T follicular helper cell (primary cell): ENCODE measurements at places on chromosomes 3 and 15.

DNA sequence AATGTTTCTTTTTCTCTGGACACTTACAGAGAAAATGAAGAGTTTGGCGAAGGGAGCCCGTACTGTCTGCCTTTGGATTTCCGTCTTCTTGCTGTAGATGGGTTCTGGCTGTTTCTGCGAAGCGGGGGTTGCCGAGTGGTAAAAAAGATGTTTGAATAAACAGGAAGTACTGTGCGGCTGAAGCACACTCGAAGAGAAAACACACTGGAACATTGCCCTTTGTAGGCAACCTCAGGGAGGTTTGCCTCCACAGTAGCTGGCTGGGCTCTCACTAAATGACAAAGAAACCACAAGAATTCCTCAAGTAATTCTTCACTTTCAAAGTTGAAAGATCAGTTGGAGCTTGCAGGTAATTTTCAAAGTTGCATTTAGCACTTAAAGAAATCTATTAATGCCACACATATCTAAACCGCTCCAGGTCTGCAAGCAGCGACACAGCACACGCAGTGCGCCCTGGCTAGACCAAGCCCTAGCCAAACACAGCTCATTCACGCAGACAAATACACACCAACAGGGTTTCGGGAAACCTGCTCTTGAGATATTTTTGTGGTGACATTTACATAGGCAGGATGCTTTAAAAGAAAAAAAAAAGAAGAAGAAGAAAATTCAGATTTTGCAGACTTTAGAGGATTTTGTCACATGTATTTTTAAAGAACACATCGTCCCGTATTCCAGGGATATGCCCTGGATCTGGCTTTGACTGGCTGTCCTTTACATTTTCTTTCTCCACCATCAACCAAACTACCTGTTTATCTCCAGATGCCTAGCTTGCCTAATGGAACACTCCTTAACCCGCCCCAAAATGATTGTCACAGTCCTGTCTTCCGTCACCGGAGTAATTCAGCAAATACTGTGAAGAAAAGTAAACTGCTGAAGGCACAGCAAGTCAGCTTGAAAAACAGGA lies 452.8 kb downstream of the FOXP1 start:
- peak; percentile 62 for DNase-seq

DNA sequence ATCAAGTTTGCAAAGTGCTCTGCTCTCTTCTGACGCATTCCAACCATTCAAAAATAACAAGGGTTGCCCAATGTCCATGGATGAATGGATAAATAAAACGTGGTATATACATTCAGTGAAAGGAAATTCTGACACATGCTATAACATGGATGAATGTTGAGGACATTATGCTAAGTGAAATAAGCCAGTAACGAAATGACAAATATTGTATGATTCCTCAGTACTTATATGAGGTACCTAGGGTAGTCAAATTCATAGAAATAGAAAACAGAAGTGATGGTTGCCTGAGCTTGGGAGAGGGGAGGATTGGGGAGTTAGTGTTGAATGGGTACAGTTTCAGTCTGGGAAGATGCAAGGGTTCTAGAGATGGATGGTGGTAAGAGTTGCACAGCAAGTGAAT lies 33.9 kb downstream of the SH3BP5 start:
- DNase-seq, result no peak

GRCh38 chr3:111954228-111954990 lies 24.4 kb upstream of the ABHD10 start:
- DNase-seq, result no peak

DNA sequence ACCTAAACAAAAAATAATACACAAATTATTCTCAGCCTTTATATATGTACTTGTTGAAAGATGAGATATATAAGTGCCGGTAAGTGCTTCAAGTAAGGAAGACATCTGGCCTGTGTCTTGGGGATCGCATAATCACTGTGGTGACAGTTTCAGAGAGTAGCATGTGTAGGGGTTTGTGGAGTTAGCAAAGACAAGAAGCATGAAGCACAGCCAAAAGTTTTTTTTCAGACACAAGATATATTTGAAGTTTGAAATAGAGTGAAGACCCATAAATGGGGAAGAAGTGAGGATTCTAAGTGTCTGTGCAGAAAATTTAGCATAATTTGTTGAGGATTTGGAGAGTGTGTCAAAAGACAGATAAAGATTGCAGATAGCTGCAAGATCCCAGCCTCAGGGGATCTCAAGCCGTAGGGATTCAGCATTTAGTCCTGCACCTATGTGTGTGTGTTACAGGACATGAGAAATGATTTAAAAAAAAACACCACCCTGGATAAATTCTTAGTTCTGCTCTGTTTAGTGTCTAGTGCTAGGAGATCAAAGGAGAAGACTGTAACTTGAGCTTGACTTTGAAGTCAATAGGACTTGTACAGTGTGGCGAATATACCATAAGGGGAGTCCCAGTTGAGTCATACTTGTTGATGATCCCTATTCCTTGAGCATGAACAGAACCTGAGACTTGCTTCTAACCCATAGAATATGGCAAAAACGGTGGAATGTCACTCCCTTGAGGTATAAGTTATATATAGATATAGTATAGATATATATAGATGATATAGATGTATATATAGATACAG lies 123.9 kb upstream of the GRM7 start:
- DNase-seq, result no peak

DNA sequence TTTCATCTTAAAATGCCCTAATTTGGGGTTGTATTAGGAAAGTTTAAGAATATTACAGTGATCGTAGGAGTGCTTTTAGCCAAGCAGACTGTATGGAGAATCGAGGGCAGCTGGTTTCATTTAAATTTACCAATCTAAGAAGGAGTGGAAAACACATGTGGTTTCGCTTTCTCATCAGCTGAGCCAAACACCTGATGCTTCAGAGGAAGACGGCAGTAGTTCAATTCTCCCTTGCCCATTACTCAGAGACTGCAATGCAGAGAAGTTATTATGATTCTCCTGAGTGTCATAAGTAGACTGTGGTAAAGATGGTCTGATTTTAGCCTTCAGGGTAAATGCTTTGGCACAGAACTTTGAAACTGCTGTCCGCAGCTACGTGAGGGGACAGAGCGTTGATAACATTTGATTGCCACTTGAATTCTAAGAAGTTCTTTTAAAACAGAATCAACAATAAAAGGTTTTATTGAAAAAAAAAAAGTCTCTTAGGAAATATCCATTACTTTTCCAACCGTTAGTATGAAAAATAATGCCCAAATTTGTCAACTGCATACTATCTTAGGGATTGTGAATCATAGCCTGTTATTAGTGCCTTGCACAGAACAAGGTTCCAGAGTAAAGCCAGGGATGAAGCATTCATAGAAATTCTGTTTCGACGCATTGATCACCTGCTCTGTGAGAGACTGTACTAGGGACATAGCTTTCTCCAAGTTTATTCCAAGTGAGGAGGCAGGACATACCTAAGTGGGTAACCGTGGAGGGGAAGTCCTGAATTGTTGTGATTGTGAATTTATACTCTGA lies 25.6 kb downstream of the LYSMD4 start:
- DNase-seq, result no peak

- no peak for DNase-seq
Measured at GRCh38 chr3:148512648-148513047, 185.1 kb upstream of the AGTR1 start.

GRCh38 chr3:145313751-145314150 lies 847.2 kb downstream of the PLOD2 start:
- DNase-seq, result no peak

DNA sequence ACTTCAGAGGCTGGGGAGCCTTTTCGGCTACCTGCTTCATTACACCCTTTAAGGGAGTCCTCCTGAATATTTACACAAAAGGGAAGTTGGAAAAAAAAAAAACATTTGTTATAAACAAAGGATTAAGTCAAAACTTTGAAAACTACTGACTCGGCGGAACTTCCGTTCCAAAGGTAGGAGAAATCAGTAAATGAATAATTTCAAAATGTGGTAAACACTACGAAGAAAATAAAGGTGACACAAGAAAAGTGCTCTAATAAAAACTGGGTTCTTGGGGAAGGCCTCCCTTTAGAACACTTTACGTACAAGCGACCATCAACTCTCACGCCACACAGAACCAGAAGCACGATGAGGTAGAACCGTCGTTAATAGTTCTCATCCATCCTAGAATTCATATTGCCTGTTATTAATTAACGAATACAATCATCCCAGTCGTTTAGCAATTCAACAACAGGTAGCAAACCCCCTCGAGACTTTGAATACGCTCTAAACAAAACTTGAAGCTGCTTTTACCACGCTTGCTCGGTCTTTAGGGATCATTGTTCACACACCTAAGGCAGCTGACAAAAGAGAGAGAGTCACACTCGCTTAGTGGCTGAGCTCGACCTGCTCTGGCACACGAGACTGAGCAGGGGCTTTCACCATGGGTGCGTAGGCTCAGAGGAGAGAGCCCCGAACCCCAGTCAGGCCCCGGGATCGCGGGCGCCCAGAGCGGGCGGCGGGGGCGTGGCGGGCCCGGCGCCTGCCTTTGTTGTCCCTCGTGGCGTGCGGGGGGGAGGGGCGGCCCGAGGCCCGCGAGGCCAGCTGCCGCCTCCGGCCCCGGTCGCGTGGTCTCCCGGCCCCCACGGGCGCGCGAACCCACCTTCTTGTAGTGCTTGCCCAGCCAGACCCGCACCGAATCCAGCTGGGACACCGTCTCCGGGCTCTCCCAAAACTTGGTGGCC lies 680 bp downstream of the SMARCC1 start:
- peak; percentile 49 for DNase-seq

- DNase-seq, result no peak
Measured at GRCh38 chr3:106008766-106009165, 140.0 kb upstream of the CBLB start.

DNA sequence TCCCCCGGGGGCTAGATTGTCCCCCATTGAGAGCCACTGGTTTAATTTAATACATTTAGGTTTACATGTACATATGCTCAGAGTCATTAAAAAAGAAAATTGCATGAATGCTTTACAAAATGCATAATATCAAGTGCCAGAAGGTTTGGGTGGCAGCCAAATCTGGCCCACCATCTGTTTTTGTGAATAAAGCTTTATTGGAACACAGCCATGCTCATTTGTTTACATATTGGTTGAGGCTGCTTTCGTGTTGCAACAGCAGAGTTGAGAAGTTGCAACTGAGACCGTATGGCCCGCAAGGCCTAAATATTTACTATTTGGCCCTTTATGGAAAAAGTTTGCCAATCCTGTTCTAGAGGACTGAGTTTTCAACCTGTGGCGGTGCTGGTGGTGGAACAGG lies 32.1 kb upstream of the RGMA start:
- DNase-seq, result no peak

- no peak for DNase-seq
Measured at GRCh38 chr15:68061171-68061570, 7.1 kb downstream of the PIAS1 start.

- DNase-seq, result no peak
Measured at GRCh38 chr3:179882292-179882691, 154.4 kb downstream of the PEX5L start.

- no peak for DNase-seq
Measured at GRCh38 chr3:126056088-126056487, 27.8 kb downstream of the SLC41A3 start.

- no peak for DNase-seq
Measured at GRCh38 chr3:54733106-54734006, 194.5 kb downstream of the LRTM1 start.

DNA sequence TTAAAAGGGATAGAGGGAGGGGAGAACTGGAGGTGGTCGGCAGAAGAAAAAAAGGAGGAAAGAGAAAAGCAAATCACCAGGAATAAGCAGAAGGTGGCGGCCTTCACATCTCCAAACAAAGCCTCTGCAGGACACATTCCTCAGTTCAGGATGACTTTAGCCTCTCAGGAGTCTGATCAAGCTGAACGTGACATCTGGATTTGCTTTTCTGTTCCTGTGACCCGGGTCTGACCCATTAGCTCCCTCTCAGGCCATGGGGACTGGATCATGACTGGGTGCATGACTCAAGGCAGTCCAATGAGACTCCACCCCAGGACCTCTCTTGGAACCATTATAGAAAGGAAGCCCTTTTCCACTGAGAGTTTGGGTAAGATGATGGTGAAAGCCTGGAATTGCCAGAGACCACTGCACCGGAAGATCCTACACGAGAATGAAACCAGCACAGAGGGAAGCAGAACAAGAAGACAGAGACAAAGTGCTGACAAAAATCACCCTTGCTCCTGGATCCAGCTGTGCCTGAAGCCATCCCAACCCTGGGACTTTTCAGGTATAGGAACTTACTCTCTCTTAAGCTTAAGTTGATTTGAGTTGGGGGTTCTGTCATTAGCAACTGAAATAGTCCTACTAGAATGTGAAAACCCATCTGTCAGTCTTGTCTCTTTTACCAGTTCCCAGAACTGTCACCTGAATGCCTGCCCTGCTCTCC lies 45.4 kb upstream of the RAD18 start:
- DNase-seq, result no peak

DNA sequence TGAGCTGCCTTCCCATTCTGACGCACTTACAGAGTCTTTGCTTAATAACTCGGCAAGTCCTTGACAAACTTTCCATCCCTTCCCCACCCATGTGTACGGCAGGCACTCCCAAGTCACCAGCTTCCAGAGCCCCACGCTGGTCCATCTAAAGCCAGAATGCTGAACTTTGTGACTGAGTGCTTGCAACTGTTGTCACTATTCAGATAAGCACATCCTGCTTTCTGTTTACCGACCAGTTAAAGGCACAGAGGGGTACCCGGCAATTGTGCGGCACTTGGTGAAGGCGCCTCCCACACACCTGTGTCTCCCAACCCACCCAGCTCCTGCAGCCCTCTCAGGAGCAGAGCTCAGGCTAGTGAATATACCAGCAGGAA lies 430.6 kb downstream of the FOXP1 start:
- DNase-seq, result no peak

GRCh38 chr3:48151807-48152427 lies 36.3 kb downstream of the CDC25A start:
- DNase-seq, result no peak

- no peak for DNase-seq
Measured at GRCh38 chr15:49438962-49439631, 16.1 kb downstream of the FGF7 start.

DNA sequence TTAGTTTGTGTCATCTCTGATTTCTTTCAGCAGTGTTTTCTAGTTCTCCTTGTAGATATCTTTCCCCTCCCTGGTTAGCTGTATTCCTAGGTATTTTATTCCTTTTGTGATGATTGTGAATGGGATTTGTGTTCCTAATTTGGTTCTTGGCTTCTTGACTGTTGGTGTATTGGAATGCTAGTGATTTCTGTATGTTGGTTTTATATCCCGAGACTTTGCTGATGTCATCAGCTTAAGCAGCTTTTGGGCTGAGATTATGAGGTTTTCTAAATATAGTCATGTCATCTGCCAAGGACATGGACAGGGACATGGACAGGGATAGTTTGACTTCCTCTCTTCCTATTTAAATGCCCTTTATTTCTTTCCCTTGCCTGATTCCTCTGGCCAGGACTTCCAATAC lies 35.8 kb downstream of the MYO9A start:
- DNase-seq, result no peak

GRCh38 chr15:45668386-45668785 lies 33.6 kb downstream of the SQOR start:
- no peak for DNase-seq

- DNase-seq, result no peak
Measured at GRCh38 chr3:77931255-77932009, 891.5 kb downstream of the ROBO2 start.

DNA sequence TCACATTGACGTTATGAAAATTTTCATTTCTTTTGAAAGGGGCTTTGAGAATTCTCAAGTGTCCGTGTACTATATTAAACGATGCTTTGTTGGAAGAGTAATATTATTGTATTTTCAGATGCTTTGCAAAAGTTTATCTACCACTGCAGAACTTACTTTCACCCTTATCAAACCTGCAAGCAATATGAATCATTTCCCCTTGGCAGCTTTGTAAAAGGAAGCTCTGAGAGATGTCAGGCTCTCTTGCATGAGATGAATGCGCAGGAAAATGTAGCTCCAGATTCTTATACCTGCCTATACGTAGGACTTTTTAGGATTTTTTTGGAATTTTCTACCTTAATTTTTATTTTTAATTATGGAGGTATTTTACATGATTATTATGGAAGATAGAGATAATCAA lies 34.5 kb downstream of the GPD1L start:
- no peak for DNase-seq
